ENCODE measurements at places on chromosomes 11 and 22.

DNA sequence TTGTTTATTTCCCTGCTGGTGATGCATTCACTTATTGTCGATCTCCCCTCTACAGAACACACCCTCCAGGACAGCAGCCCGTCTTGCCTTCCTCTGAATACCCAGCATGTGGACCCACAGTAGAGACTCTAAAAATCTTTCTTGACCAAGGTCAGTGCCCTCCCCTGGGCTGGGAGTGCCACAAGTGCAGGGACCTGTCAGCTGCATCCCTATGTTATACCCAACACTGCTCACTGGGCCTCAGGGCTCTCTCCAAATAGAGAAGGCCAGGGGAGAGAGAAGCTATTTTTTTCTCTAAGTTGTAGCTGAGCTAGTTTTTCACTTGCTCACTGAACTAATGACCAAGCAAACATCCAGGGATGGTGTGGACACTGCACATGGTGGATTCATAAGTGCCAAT, 9.8 kb downstream of the KCNJ1 start:
- DNase-seq = no peak

- no peak for DNase-seq
Observed at GRCh38 chr11:24046731-24047130, 450.1 kb upstream of the LUZP2 start.

DNA sequence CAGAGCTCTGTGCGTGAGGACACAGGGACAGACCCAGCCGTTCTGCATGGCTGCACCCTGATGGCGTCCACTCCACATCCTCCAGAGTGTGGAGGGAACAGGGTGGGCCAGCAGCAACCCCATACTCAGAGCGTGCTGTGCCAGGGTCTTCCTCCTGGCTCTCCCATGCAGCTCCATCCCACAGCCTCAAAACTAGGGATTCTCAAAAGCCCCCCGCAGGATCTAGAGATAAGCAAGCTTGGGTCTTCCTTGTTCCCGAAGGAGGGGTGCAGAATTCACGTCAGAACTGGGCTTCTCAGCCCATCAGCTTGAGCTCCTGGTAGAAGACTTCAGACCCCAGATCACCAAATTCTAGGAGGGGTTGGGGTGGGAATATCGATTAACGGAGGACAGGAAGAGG, 858.8 kb downstream of the TBC1D22A start:
- DNase-seq = no peak

DNA sequence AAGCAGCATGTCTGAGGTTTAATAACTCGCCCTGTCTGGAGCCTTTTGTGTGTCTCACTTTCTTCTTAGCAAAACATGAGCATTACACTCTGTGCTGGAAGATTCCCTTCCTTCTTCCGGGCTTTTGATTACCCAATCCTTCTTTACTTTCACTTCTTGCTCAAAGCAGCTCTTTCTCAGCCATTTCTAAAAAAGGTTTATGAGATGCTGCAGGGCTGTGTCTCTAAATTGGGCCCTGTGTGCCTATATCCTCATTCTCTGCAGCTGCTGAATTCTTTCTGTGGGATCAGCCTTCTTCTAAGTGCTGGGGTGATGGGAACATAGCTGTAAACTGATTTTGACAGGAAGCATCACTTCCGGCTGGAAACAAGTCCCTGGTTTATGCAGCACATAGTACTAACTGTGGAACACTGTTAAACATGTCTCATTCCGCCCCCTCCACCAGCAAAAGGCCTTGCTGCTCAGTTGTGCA, 71.8 kb downstream of the PIWIL4 start:
- no peak for DNase-seq

DNA sequence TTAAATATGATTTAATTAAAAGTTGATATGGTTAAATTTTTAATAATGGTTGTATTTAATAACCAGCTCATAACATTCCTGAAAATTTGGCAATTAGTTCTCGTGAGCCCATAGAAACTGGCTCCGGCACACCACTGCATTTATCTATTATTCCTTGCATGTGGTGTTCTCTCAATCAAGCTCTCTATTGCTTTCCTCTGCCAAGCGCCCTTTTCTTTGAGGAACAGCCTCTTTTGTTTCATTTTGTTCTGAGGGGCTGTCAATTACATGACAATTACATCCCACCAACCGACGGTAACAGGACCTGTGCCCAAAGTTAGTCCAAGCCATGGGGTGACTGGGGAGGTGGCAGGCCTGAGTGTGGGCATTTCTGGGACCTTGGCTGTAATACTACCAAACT, 8.1 kb downstream of the C11orf91 start:
- DNase-seq = no peak

DNA sequence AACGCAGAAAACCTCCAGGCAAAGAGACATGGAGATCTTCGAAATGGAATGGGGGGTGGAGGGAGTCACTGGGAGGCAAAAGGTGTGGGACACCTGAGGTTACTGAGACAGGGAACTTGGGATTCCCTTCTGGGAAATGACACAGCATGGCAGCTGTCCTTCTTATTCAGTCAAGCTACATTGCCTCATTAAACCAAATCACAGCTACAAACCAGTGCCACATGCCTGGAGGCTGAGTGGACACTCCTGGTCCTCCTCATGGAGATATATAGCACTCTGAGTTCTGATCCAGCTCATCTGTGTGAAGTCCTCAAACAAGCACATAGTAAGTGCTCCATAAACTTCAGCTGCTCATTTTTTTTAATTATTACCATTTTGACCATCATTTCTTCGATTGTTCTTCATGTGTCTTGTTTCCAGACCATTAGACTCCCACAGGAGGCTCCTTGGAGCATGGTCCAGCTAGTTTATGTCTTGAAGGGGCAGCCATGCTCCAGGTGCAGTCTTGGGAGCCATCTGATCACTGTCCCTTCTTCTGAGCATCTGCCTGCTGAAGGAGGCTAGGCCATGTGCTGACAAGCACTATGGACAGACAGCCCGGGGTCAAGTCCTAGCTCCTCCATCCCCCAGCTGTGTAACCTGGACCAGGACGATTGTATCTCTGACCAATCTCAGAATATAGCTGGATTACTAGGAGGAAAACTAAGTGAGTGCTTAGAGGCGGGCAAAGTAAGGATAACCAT, 9.7 kb upstream of the FXYD2 start:
- DNase-seq = no peak

GRCh38 chr11:44747836-44748235, 21.1 kb downstream of the TSPAN18 start:
- no peak for DNase-seq

GRCh38 chr11:61059260-61059752, 43.0 kb upstream of the CD5 start:
- DNase-seq = no peak

DNA sequence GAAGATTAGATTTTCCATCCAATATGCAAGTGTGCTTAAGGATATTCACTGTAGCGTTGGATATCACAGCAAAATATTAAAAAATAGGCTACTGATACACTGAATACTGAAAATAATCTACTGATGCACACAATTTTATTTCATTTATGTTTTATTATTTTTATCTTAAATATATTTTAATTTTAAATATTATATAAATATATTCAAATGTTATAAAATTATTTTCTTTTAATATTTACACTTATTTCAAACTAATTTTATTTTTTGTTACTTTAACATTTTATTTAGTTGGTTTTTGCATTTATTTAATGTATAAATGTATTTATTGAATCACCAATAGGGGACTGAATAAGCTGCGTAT, 12.3 kb downstream of the MMP3 start:
- no peak for DNase-seq

GRCh38 chr11:14448240-14448639, 51.4 kb downstream of the COPB1 start:
- DNase-seq = no peak

- no peak for DNase-seq
Observed at GRCh38 chr11:1834779-1835670, at the start of gene SYT8. Gene SYT8 (plus strand): TSS chr11:1834990. CDS start chr11:1835106, 116 bp downstream.

GRCh38 chr22:35318346-35319215, 18.9 kb downstream of the TOM1 start:
- DNase-seq = no peak

DNA sequence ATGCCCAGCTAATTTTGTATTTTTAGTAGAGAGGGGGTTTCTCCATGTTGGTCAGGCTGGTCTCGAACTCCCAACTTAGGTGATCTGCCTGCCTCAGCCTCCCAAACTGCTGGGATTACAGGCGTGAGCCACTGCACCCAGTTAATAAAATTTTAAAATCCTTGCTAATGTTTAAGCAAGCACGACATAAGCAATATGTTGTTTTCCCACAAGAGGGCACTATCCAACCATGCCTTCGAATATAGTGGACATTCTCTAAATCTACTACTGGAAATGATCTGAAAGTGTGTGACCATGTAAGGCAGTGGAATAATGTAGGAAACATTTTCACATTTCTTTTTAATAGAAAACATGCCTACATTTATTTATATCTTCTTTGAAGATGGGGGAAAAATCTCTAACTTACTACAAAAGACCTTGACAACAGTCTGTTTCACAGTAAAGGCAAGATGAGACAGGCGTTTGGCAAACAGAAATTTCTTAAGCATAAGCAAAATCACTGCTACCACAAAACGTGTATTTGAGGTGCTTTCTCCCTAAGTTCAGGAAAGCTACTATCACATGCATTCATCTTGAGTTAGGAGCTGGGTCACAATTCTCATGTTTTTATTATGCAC, 38.2 kb downstream of the PITPNB start:
- no peak for DNase-seq

GRCh38 chr11:57941875-57942274, 81.8 kb upstream of the OR9Q1 start:
- no peak for DNase-seq

DNA sequence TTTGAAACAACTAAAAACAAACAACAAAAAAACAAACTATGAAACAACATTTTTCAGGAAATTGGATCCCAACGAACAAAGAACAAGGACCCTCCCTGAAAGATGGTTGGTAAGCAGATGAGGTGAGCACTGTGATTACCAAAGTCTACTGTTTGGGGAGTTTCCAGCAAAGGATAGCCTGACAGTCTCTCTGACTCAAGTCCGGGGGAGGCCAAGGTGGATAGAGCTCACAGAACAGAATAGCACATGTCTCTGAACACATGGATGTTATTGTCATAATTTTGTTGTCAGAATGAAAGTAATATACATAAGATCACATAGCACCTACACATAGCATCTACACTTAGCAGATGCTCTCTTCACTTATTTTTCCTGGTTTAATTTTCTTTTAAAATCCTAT, 501.3 kb upstream of the TENM4 start:
- DNase-seq = no peak

- DNase-seq = no peak
Observed at GRCh38 chr11:33116535-33116934, 44.7 kb downstream of the CSTF3 start.

GRCh38 chr22:38311323-38311620, 6.0 kb downstream of the CSNK1E start:
- DNase-seq = no peak

DNA sequence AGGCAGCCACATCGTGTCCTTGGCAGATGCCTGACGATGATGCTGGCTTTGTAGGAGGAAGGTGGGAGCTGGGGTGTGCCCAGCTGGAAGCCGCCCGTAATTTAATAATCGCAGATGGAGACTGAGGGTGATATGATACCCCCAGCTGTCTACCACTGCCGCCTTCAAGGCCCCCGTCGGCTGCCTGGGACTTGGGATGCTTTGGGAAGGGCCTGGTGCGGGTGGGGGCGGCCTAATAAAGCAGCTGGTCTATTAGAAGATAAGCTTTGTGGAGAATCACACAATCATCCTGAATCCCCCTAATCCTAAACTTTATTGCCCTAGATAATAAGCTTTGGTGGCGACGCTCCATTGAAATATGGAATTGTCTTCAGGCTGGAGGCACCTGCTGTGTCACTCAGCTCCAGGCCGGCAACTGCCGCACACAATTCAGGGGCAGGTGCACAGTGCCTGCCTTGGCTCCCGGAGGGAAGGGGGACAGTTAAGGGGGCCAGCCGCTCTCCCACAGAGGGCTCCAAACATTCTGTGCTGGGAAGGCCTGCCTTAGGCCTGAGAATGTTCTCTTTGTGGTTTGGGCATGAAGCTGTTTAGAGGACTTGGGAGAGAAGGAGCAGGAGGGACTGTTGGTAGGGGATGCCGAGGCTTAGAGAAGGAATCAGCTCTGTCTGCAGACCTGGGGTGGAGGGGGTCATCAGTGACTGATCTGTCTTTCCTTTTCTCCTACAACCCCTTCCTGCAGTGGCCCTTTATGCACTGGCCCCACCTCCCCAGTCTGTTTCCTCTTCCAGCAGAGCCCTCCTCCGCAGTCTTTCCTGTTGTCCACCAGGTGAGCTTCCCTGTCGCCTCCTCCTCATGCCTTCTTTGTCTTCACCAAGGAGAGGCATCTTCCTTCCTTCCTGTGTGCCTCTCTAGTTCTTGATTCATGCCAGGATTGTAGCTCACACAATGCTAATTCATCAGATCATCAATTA, 65.3 kb downstream of the ARL14EP start:
- DNase-seq = no peak

GRCh38 chr11:134072844-134073243, 4.0 kb downstream of the JAM3 start:
- DNase-seq = no peak

DNA sequence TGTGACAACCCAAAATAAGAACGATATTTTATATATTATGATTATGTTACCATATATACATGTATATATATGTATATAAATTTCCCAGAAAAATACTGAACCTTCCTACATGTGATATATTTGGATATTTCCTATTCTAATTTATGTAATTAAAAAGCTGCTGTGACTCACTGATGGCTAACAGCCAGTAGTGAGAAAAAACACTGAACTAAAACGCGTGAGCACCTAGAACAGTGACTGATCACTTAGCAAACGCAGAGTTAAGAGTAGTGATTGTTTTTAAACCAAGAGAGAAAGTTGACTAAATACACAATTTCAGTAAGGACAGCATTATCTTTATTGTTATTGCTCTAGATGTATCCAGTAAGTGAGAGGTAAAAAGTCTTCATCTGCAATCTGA, 213.8 kb downstream of the TMEM135 start:
- DNase-seq = no peak

DNA sequence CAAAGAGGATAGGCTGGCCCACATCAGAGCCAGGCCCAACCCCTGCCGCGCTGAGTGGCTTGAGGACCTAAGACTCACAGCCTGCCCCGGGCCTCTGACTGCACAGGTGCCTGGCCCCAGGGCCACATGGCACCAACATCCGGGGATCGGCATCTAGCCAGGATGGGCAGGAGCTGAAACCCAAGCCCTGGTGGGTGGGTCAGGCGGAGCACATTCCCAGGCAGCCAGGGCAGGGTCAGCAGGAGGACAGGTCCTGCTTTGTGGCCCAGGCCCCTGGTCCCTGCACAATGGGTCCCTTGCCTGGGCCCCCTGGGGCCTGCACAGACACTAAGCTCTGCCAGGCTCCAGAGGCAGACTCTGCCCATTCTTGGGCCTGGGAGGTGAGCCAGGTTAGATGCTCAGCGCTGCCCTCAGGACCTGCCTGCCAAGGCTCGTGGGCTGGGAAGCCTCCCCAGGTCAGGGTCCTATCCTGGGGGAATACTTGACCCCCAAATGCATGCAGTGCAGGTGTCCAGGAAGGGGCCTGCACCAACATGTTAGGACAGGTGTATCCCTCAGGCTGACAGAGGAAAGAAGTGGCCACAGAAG, 33.5 kb downstream of the ARVCF start:
- DNase-seq = no peak

- no peak for DNase-seq
Observed at GRCh38 chr11:105573091-105573490, 36.8 kb upstream of the GRIA4 start.

Measured in esophagus squamous epithelium (tissue), 5 donors.